ENCODE measurements at places on chromosomes 7 and 10.

DNA sequence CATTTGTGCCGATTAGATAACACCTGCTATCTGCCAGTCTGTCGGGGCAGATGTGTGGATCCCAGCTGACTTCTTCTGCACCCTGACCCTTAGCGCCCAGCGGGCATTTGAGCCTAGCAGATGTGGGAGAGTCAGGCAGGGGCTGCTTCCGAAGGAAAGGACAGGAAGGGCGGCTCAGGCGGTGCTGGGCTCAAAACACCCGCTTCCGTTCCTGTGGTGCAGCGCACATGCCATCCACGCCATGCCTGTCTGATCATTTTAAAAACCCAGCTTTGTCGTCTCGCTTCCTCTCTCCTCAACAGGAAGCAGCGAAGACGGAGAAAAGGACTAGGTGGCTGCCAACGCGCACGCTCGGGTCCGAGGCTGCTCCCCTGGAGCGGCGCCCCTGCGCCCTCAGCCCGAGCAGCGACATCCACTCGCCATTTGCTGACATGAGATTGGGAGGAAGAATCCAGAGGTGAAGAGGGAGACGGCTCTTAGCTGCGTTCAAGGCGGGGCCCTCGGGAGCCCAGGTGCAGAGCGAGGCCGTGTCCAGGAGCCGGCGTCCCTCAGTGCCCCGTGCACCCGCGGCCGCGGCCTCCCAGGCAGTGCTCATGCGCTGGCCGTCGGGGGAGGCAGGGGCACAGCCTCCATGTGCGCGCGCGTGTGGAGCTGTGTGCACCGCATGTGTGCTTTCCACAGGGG is 5.9 kb upstream of the BHLHA15 start:
- DNase-seq = no peak

DNA sequence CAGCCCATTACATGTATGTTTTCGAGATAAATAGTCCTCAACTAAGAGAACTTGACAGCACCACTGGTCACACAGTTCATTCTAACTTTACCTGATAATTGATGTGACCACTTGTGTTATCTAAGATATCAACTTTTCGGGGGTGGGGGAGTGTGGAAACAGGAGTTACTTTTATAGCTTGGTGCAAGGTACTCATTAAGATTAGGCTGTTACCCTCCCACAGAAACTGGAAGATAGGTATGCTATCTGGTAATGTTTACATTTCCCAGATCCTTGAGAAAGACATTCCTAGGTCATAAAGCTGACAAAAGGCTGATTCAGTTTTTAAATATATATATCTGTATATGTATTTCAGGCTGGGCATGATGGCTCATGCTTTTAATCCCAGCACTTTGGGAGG is 11.1 kb downstream of the ERVW-1 start:
- no peak for DNase-seq

DNA sequence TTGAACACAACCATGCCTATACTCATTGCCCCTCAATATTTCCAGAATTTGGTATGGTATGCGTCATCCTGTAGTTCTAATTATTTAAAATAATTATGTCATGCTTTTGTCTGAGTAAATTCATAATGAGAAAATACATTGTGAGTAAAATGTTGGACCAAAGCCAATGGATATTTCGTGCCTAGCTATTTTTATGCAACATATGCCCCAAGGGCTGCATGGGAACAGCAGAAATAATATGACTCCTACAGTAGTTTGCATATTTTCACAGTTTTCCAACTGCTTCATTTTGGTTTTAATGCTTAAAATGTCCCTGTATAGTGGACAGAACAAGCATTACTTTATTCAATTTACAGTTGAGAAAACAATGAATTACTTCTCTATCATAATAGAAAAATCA is 1115.6 kb upstream of the GHITM start:
- DNase-seq = no peak

DNA sequence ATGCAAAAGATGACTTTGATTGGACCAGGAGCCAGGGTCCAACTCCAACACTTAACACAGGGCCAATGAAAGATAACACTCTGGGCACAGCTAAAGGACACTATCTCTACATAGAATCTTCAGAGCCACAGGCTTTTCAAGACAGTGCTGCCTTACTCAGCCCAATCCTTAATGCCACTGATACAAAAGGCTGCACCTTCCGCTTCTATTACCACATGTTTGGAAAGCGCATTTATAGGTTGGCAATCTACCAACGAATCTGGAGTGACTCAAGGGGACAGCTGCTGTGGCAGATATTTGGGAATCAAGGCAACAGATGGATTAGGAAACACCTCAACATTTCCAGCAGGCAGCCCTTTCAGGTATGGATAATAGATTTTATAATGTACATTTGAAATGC is 160.7 kb downstream of the MALRD1 start:
- DNase-seq = no peak

GRCh38 chr7:41053820-41054219 is 649.1 kb downstream of the INHBA start:
- no peak for DNase-seq

GRCh38 chr7:29853072-29853471 is 46.8 kb downstream of the WIPF3 start:
- DNase-seq = no peak

GRCh38 chr10:90276894-90277475 is 575.6 kb downstream of the KIF20B start:
- no peak for DNase-seq

- DNase-seq = no peak
These were observed 1.1 kb downstream of the CYP26A1 start for GRCh38 chr10:93074597-93075368.

DNA sequence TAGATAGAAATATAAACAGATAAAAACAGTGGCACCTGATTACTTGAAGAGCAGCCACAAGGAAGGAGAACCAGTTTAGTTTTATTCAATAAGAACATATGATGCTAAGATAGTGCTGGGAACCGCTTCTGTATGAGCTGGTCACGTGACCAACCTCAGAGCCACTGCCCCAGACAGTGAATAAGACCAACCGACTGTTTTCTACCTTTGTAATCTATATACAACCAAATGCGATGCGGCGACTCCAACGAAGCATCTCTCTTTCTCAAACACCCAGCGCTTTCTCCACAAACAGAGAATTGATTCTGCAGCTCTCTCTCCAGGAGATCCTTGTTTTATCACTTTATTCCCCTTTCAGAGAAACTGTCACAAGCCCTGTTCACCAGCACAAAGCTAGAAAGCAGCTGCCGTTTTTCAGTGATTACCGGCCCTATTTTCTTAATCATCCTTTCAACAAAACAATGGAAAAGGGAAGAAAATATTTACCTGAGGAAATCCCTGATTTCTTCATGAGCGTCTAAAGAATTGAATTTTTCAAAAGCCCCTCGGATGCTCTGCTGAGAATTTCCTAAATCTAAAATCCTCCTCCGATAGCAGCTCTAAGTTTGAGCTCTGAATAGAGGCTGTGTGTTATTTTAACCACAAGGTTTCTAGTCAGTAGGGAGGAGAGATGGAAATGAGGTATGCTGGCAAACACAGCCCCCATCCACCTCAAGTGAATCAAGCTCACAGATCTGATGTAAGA is 55.7 kb upstream of the JCAD start:
- no peak for DNase-seq

- DNase-seq = no peak
These were observed 100.7 kb downstream of the ZMYND11 start for GRCh38 chr10:235915-236314.

DNA sequence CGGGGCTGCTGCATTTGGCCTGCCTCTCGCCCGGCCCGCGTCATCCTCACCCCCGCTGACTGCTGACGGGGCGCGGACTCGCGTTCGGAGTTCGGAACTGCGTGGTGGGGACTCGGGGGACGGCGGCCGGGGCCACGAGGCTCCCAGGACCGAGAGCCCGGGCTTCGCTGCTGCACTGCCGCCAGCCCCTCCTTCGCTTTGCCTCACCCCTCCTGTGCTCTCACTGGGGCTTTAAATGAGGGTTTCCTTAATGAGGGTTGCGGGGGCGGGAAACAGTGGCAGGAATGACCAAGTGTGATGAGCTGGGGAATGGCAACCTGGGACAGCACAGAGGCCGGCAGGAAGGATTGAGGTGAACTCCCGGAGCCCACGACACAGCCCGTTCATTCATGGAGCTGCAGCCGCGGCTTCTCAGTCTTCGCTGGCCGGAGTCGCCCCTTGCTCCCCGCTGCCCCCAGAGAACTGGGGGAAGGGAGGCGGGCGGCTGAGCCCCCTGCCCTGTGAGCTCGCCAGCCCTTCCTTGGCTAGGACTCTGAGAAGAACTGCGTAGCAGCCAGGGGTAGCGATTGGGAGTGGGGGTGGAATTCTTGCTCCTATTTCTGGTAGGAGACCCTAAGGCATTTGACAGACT is 1.5 kb upstream of the LRRC4 start:
- no peak for DNase-seq

GRCh38 chr10:112442063-112442462 is 4.7 kb downstream of the ZDHHC6 start:
- no peak for DNase-seq

GRCh38 chr7:29170781-29171180 is 23.8 kb upstream of the CHN2 start:
- no peak for DNase-seq

DNA sequence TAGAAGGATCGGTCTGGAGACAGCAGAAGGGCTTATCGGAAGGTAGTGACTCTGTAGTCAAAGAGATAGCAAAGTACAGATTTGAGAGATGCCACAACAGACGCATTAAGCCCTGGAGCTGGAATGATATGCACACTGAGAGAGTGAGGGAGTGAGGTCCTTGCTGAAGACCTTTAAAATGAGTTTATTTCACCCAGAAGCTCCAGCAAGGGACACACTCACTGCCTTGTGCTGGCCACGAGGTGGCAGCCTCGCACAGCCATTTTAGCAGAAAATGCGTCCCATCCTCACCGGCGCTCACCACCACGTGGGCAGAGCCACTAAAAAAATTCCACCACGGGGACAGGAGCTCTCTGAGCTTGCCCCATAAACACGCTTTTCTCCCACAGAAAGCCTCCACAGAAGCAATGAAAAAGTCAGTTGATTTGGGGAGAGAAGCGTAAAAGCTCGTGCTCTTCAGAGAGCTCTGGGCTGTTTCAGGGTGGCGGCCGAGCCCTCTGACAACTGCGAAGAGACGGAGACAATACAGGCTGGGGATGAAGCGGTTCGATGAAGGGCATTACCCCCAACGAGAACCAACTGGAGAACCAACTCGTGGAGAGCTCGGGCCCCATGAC is 163.0 kb upstream of the KLF14 start:
- peak; percentile 55 for DNase-seq

GRCh38 chr7:113918946-113919345 is at the start of gene PPP1R3A:
PPP1R3A (minus strand) TSS chr7:113919009; CDS start chr7:113918996, 13 bp downstream.
- no peak for DNase-seq

DNA sequence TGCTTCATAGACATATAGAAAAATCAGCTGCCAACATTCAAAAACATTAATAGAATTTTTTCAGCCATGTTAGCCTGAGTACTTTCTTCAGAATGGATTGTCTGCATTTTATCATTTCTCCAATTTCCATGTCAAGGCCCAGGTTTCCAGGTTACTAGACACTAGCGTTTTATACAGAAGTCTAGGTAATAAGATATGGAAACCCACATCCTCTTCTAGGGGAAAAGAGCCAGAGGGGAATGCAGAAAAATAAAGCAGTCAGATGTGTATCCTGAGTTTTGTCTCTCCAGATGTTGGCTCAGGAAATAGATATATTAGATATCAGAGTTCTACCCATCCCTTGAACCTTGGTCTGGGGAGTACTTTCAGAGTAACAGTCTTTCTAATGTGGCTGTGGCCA is 20.4 kb downstream of the GIMAP4 start:
- no peak for DNase-seq
